ENCODE measurements at places on chromosomes 11 and 22.

GRCh38 chr22:45720839-45721378, 49.3 kb downstream of the ATXN10 start:
- DNase-seq = no peak

- no peak for DNase-seq
Measured at GRCh38 chr11:126640186-126640585, 284.7 kb downstream of the ST3GAL4 start.

DNA sequence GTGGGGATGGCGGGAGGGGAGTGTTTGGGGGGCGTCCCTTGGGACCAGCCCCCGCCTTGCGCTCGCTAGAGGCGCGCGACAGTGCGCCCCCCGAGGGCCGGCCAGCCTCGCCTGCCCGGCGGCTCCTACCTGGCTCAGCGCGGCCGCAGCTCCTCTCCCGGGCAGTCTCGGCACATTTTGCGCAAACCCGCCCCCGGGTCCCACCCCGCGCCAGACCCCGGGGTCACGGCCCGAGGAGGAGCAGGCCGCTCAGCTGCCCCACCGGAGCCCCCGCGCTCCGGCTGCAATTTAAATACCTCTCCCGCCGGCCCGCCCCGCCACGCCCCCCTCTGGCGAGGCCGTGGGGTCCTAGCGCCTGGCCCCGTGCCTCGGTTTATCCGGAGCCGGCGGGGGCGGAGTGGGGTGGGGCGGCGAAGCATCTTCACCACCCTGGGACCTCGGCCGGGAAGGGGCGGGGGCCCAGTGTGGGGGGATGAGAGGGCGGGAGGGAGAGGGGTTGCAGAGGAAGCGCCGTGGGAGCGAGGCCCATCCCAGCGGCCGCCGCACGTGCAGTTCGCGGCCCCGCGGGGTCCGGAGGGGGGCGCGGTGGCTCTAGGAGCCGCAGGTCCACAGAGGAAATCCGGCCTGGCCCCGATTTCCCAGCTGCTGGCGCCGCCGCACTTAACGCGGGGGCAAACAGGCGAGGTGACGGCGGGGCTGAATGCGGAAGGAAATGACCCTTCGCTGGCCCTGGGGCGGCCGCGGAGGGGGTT, at the start of gene LRRC32:
Gene LRRC32 (minus strand): TSS at position 263 of the 752 bp plus-strand sequence. CDS start 4,793 bp downstream, outside the sequence.
- peak; percentile 59 for DNase-seq

GRCh38 chr11:32176223-32176934, 85.5 kb downstream of the RCN1 start:
- DNase-seq = peak; percentile 81

DNA sequence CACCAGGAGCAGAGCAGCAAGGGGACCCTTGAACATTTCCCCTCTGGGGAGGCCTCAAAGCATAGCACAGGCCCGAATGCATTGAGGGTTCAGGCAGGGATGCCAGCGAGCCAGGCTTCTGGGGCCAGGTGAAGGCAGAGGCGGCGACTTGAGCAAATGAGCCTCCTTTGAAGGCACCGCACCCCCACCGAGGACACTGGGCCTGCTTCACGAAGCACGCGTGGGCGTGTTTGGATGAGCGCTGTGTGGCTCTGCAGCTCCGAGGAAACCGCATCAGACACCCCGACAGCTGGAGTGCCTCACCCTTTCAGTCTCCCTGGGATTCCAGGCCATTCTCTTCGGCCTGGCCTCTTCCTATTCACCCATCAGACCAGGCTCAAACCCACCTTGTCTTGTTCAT, 301.8 kb downstream of the NTM start:
- no peak for DNase-seq

- DNase-seq = no peak
Measured at GRCh38 chr11:95375451-95375850, 144.4 kb upstream of the SESN3 start.

- DNase-seq = no peak
Measured at GRCh38 chr22:17695986-17696385, 57.4 kb downstream of the BCL2L13 start.

GRCh38 chr11:116173506-116173905, 599.3 kb downstream of the BUD13 start:
- no peak for DNase-seq

DNA sequence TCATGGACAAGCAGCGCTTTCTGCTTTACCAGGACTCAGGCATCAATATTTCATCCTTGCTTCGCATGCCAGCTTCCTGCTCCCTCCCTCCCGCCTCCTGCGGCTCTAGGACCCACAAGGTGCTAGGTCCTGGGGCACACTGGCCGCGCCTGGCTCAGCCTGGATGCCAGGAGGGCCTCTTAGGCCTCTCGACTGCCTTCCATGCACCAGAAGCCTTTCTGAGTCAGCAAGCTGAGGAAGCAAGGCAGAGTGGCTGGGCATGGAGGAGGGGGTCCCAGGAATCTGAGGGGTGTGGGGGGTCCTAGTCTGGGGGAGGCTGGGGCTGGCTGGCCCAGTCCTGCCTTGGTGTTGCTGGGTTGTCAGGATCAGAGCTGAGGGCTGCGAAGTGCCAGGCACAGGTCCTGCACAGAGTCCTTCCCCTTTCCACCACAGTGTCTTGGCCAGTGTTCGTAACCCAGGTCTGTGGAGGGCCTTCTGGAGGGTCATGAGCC, 61.0 kb upstream of the THY1 start:
- DNase-seq = no peak

GRCh38 chr22:45799291-45799690, 127.7 kb downstream of the ATXN10 start:
- no peak for DNase-seq

GRCh38 chr11:94762208-94762607, 5.9 kb upstream of the AMOTL1 start:
- no peak for DNase-seq

- DNase-seq = no peak
Measured at GRCh38 chr22:17257121-17258001, 38.1 kb upstream of the ADA2 start.

- DNase-seq = no peak
Measured at GRCh38 chr22:22450343-22450839, 58.2 kb downstream of the ZNF280B start.

DNA sequence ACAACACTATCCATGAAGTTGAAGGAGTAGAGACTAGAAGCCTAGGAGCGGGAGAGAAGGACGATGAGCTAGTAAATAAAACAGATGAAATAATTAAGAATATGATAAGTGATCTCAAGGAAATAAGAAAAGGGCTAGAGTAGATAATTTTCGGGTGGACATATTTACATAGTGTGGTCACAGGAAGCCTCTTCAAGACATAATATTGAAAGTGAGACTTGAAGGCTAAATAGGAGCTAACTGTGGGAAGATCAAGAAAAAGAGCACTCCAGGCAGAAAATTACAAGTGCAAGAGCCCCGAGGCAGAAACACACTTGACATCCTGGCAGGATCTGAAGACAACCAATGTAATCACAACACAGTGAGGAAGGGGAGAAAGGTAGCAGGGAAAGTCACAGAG, 11.9 kb upstream of the PPFIBP2 start:
- no peak for DNase-seq

DNA sequence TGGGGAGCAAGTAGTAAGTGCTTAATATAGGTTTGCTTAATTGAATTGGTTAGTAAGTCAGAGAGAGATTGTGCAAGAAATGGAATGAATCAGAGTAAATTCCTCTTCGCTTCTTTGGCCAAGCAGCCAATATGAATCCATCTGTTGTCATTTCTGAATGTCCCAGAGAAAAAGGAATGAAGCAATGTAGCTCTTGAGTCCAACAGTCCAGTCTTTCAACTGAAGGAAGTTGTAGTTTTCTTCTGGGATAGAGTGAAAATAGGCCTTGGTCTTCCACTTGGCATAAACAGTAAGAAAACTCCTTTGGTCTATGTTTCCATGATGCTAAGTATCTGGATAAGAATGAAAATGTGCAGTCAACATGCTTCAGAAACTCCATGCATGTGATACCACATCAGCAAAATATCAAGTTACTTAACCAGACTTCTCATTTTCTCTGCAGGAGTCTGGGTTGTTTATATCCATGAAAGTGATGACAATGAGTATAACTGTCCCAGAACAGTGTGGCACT, 1.8 kb upstream of the FIBIN start:
- no peak for DNase-seq

- DNase-seq = no peak
Measured at GRCh38 chr11:115238791-115239190, 265.4 kb downstream of the CADM1 start.

DNA sequence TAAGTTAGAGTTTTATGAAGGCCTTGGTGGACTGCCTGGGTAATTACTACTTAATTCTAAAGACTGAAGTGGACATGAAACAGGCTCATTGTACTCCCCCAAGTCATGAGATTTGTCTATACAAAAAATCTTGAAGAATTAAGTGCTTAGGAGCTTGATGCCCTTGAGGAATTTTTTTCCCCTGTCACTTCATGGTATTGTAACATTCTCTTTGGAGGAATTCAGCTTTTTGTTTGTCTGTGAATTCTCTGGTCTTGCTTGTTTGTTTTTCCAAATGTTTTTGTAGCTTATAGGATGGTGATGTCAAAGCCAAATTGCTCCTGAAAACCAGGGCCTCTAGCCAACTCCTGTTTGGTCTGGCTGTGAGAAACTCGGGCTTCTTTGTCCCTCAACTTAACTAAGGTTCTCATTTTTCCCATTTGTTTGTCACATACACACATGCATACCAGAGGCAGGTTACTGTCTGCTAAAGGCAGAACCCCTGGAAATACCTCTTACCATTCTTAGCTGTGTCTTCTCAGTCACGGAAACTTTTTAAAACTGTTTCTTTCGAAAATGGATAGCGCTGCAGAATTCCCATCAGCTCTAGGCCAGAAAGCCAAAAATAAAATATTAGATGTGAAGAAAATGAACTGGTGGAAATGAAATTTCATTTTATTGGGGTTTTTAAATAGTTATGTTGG, 66.9 kb downstream of the AMOTL1 start:
- no peak for DNase-seq

- DNase-seq = no peak
Measured at GRCh38 chr11:7655253-7656217, 17.8 kb downstream of the CYB5R2 start.

DNA sequence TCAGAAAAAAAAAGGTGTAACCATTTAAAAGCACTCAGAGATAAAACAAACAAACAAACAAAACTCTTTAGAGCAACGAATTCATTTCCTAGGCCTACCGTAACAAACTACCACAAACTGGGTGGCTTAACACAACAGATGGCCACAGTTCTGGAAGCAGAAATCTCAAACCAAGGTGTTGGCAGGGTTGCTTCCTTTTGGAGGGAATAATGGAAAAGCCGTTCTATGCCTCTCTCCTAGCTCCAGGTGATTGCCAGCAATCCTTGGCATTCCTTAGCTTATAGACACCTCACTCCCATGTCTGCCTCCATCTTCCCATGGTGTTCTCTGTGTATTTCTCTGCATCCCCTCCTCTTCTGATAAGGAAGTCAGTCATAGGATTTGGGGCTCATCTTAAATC, 200.4 kb downstream of the RAB38 start:
- DNase-seq = no peak

GRCh38 chr22:45319324-45319685, 9.6 kb downstream of the FAM118A start:
- no peak for DNase-seq

DNA sequence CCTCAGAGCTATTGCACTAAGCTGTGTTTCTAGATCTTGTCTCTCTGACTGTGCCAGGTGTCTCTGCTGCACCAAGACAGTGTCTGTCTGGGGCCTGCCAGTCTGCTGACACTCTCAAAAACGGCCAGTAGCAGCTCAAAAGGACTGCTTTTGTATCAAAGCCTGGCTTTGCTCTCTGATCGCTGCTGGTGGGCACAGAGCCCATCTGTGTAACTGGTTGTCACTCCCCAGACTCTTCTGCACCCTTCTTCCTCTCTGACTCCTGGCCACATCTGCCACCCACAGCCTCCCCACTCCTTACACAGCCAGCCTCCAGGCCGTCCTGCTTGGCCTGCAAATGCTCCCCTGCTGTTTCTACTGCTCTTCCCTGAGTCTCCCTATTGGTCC, 26.5 kb downstream of the MED15 start:
- no peak for DNase-seq

- DNase-seq = no peak
Measured at GRCh38 chr11:22711071-22711770, 44.8 kb downstream of the GAS2 start.

Data from activated naive CD8-positive, alpha-beta T cell treated with anti-CD3 and anti-CD28 coated beads, Interleukin-2, amount 50 U/mL, for 24 hours (primary cell).